Right lung (tissue), 10 donors: ENCODE measurements at places on chromosomes 4 and X.

- DNase-seq: no peak
Measured at GRCh38 chrX:72021975-72022374, 109.7 kb downstream of the RTL5 start.

DNA sequence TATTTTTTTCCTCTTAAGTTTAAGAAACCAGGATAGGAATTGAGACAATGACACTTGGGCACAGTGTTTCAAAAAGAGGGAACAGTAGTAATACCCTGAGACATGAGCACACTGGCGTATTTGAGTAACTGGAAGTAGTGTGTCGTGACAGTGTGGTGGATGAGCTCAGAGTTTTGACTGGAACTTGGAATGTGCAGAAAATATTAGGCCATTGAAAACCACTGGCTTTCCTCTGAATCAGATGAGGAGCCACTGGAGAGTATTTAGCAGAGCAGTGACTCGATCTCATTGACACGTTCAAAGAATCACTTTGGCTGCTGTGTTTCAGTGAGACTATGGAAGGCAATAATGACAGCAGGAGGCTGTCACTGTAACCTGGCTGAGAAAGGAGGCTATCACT, 1531.2 kb downstream of the STIM2 start:
- DNase-seq: no peak

- DNase-seq: no peak
Measured at GRCh38 chrX:13699183-13699826, 10.4 kb downstream of the RAB9A start.

DNA sequence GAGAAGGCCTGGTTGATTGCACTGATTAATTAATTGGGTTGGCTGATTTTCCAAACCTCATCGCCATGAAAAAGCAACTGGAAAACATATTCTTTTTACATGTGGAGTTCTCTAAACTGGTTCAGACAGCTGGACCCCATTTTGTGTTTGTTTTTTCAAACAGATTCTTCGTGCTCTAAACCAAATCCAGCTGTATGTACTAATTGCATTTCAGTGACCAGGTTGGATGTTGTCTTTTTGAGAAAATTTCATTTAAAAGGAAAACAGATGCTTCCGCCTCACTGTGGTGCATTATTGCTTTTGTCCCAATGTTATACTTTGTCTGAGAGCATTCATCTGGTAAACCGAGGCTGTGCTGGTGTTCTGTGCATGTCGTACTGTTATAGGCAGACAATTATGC, 67.8 kb upstream of the LNX1 start:
- no peak for DNase-seq

DNA sequence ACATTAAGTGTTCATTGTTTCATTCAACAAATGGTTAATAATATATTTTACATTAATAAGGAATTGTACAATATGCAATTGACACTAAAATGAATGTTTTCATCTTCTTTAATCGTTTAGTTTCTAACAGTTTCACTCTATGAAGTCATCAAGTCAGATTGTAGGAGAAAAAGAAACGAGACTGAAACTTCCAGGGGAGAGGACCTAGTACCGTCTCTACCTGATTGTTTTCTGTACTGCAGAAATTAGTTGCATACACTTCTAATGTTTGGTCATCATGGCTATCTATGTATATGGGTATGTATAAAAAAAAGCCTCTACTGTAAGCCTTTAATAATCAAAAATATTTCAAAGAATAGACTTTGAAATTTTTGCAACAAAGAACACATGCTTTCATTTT, 1350.9 kb downstream of the ARAP2 start:
- no peak for DNase-seq
